RPMI7951 (cell line): ENCODE measurements at places on chromosomes 7 and 10. TPM values are rescaled to one million over a fixed set of nuclear protein-coding genes. Genes with fewer than 3 reads are reported as not detected.

- DNase-seq, result no peak
Observed at GRCh38 chr7:108263425-108263824, 133.3 kb upstream of the LAMB4 start.

The UPK3B gene
- total RNA-seq, result not detected in 2 replicates

DNA sequence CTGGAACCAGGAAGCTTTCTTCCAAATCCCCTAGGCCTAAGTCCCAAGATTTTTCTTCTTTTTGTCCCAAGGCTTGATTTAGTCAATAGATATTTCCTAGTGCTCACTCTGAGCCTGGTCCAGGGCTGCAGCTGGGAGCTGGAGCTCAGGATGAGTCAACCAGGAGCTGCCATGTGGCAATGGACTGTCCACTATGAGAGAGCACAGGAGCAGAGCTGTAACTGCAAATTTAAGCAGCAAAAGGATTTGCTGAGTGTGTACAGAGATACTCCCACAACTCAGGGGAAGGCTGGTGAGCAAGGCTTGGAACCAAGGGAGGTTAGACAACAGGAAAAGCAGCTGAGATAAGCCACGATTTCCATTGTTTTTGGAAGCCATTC is 92.1 kb upstream of the CXCL12 start:
- DNase-seq, result peak; percentile 31

- DNase-seq, result peak; percentile 65
Observed at GRCh38 chr7:158695726-158696452, 8.7 kb downstream of the NCAPG2 start.

The COL26A1 gene
- total RNA-seq, result 0.29 and 0.60 TPM in 2 replicates

The AGR2 gene
- total RNA-seq, result not detected in 2 replicates

The IL6 gene
- 11.4 and 14.3 TPM in 2 replicates for total RNA-seq

DNA sequence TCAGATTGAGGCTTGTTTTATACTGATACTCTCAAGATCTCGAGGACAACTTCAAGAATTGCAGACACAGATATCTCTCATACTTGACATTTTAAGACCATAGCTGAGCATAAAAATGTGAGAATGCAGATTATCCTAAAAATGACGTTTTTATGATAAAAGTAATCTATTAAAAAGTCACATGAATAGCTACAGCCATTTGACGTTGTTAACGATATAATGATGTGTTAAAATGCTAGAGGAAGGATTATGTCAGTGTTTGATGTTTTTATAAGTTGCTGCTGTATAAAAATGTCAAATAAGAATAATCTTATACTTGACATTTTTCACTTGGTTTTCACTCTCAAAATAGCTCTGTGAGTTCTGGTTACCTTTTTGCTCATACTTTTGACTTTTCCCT is 67.1 kb upstream of the NPVF start:
- DNase-seq, result no peak

The BTAF1 gene
- 19.0 TPM in 2 replicates for total RNA-seq

DNA sequence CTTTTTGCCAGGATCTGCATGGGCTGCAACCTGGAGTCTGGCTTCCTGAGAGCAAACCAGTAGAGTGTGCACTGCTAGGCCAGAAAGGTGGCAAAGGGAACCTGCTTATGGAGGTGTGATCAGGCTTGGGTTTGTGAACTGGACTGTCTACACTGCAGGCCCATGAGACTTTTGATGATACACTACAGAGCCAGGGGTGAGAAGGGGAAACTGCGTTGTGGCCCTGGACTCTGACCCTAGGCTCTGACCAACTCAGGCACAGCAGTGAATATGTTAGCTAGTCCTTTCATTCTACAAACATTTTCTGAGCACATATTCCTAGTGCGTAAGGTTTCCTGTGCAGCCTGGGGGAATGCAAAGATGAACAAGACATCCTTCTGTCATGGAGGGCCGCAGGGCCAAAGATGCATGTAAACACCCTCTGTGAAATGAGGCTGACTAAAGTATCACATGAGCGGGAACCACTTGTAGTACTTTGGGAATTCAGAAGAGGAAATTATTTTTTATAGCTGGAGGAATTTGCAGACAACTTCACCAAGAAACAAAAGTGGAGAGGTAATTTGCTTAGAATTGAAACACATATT is 63.8 kb upstream of the HPS1 start:
- peak; percentile 10 for DNase-seq

- no peak for DNase-seq
Observed at GRCh38 chr7:64312826-64313225, 935 bp upstream of the ZNF736 start.

The SEC24C gene
- 40.0 and 47.6 TPM in 2 replicates for total RNA-seq

DNA sequence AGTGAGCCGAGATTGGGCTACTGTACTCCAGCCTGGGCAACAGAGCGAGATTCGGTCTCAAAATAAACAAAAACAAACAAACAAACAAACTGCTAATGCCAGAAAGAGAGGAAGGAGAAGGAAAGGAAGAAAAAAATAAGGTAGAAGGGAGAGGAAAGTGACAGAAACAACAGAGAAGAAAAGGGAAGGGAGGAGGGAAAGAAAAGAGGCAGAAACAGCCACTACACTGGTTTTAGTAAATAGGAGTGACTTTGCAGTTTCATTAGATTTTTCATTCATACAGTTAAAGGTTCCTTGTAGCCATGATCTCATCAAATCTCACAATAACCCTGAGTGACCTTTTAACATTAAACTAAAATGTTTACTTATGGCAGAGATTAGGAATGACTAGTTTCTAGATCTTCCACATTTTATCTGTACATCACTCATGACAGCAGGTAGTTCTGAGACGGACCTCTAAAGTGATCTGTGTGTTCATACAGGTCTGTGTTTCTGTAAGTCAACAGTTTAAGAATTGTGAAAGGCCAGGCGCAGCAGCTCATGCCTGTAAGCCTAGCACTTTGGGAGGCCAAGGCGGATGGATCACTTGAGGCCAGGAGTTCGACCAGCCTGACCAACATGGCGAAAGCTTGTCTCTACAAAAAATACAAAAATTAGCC is 191.3 kb upstream of the KLF14 start:
- no peak for DNase-seq
